ENCODE measurements at places on chromosomes 6 and 20.

DNA sequence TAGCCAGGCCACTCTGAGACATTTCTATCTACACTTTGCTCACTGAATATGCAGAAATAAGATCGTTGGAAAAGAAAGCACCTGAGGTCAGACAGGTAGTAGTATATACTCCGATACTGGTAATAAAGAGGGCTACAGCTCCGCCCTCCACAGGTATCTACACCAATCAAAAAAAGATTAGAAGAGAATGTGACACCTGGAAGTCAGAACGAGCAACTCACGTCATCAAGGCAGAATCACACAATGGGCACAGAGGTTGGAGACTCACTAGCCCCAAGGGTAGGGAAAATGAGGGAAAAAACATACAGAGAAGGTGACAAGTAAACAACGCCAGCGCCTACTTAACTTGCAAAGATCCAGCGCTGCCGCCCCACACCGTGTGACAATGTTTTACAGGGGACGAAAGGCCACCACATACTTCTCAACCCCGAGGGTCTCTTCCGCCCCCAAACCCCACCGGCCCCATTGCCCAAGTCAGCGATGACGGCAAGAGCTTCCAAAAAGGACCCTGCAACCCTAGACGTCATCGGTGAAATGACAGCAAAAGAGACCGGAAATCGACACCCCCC is 653 bp downstream of the LMBRD1 start:
- DNase-seq, result no peak

GRCh38 chr20:15205719-15206118 is 868.3 kb upstream of the FLRT3 start:
- no peak for DNase-seq

DNA sequence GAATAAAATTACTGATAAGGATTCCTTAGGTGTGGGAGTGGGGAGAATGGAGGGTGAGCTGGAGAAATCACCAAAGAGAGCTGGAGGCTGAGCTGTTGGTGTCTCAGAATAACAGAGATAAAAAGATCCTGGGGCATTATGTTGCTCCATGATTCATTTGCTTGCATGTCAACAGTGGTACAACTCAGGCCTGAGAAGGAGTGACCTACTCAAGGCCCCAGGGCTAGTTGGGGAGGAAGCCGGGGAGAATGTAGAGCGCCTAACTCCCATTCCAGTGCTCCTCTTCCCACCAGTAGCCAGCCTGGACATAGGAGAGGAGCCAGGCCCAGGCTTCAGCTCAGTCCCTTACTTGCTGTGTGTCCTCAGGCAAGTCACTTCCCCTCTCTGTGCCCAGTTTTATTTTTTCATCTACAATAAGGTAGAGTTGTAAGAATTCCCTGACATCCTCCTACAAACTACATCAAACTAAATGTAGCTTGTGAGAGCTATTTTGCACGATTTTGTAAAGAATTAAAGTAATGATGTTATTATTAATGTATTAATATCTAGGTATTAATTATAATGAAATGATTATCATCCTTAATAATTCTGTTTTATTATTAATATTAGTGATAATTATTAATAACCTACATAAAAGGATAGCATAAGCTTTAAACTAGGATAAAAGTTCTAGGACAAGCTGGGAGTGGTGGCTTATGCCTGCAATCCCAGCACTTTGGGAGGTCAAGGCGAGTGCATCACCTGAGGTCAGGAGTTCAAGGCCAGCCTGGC is 250.9 kb upstream of the SULF2 start:
- no peak for DNase-seq

- no peak for DNase-seq
Observed at GRCh38 chr6:43760210-43761168, 9.5 kb upstream of the VEGFA start.

GRCh38 chr20:11982289-11982954 is 64.7 kb downstream of the BTBD3 start:
- DNase-seq, result no peak

DNA sequence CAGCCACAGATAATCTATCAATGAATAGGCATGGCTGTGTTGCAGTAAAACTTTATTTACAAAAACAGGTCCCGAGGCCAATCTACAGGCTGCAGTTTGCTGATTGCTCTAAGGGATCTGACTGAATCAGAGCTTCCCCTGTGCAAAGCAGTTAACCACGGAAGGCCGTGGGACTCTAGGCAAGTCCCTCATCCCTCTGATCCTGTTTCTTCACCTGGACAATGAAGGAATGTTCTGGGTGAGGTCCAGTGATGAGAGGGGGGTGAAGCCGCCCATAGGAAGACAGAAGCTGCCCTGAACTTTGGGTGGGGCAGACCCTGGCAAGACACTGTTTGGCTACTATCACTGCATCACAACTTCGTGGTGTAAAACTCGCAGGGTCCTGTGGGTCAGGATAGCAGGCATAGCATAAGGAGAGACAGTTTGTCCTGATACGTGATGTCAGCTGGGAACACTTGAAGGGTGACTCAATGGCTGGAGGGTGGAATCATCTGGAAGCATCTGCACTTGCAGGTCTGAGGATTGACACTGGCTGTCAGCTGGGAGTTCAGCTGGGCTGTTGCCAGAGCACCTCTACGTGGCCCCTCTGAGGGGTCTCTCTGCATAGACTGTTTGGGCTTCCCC is 33.3 kb upstream of the TGM2 start:
- no peak for DNase-seq
